SHP77 (cell line): ENCODE measurements at places on chromosomes 11 and 22.

GRCh38 chr11:132607575-132607974 lies 924.7 kb downstream of the OPCML start:
- DNase-seq, result no peak

- no peak for DNase-seq
These were observed 2.7 kb downstream of the OR51T1 start for GRCh38 chr11:4884361-4884760.

DNA sequence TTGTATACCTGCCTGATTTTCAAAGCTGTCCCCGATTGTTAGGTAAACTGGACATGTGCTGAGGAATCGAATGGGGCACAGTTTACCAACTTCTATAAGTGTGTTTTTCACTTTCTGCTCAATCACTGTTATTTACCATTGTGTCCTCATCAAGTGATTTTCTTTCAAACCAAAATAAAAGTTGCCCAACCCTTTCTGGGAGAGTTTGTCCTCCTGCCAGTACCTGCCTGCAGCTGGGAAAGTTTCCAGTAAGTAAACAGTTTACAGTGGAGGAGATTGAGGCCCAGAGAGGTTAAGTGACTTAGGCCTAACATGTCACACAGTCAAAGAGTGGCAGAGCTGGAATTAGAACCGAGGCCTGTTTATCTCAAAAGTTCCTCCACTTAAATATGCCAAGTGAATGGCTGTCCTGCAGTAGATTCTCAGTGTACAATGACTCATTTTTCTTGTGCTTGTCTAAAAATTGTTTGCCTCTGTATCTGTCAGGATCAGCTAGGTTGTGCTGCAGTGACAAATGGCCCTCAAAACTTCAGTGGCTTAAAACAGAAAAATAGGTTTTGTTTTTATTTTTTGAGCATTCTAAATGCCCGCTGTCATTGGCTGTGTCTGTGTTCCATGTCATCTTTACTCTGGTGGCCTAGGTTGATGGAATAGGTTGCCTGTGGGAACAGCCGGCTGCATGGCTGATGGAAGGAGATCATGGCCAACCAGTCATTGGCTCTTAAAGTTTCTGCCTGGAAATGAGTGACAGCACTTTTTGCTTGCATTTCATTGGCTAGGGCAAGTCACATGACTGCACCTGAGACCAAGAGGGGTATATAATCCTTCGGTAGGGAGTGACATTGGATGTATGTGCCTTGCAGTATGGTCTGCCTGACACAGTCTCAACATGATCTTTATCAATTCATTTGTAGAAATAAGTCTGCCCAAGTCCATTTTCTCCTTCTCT lies 61.8 kb upstream of the CRYBB3 start:
- DNase-seq, result no peak

DNA sequence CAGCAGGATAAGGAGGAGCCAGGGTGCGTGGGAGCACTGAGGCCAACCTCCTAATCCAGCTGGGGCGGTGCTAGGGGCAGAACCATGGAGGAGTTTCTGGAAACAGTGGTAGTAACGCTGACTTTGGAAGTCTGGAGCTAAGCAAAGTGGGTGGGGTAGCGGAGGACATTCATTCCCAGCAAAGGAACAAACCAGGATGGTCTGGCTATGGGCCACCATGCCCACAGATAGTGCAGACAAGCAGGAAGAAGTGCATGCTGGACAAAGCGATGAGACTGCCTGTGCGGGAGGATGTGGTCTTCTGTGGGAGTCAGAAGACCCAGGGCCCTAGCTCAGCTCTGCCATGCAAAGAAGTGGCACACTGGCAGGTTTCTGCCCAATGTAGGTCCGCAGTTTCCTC lies 71.6 kb upstream of the CSNK2A3 start:
- no peak for DNase-seq

DNA sequence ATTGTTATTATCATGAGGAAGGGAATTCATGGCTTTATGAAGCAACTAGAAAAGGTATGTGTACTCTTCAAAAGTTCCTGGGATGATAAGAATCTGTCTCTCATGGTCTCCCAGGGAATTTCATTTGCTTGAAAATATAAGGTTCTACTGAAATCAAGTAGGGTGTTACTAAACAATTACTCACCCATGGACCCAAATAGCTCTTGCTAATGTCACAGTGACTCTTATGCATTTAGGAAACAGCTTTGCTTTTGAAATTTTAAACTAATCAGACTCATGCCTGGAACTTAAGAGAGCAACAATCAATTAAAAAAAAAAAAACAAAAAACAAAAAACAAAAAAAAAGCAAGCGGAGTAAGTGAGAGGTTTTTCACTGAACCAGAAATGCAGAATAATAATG lies 1546.3 kb upstream of the TENM4 start:
- DNase-seq, result no peak

GRCh38 chr22:49583886-49584505 lies 243.7 kb downstream of the BRD1 start:
- no peak for DNase-seq

DNA sequence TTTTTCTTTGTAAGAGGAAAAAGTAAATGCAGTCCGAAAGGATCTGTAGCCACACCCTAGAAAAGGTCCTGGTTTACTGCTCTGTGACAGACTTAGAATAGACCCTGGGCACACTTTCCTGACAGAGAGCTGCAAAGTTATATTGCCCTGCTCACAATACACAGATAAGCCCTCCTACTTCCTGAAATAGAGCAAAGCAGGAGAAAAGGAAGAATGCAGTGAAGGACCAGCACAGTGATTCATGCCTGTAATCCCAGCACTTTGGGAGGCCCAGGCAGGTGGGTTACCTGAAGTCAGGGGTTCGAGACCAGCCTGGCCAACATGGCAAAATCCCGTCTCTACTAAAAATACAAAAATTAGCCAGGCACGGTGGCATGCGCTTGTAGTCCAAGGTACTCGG lies 2.2 kb downstream of the CYB561A3 start:
- DNase-seq, result no peak

DNA sequence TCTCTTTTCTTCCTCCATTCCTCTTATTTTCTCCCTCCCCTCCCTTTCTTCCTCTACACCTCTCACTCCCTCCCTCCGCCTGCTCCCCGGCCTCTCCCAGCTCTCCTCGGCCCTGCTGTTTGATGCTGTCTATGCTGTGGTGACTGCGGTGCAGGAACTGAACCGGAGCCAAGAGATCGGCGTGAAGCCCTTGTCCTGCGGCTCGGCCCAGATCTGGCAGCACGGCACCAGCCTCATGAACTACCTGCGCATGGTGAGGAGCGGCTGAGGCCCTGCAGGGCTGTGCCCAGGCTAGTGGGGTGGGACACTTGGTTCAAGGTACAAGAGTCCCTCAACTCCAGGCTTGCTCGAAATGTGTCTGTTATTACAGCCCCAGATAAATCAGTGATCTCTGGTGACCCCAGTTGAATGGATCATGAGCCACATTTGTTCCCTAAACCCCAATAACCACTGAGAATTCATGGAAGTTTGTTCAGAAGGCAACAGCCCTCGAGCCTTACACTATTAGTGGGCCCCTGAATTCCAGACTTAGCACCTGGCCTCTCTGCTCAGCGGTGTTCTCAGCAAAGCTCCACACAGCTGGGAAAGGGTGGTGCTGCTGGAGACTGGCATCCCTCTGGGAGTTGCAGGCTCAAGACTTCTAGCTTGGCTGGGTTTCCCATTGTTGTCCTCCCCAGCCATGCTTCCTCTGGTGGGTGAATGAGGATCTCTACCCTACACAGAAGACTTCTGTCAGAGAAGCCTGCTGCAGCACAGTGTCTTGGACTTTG lies 149.8 kb upstream of the TBCEL start:
- DNase-seq, result no peak

- DNase-seq, result no peak
These were observed 10.4 kb upstream of the ARHGAP8 start for GRCh38 chr22:44741929-44742328.

GRCh38 chr11:44988981-44989635 lies 38.4 kb upstream of the TP53I11 start:
- DNase-seq, result no peak

- DNase-seq, result no peak
These were observed 3.1 kb downstream of the TNNT3 start for GRCh38 chr11:1922481-1923081.

DNA sequence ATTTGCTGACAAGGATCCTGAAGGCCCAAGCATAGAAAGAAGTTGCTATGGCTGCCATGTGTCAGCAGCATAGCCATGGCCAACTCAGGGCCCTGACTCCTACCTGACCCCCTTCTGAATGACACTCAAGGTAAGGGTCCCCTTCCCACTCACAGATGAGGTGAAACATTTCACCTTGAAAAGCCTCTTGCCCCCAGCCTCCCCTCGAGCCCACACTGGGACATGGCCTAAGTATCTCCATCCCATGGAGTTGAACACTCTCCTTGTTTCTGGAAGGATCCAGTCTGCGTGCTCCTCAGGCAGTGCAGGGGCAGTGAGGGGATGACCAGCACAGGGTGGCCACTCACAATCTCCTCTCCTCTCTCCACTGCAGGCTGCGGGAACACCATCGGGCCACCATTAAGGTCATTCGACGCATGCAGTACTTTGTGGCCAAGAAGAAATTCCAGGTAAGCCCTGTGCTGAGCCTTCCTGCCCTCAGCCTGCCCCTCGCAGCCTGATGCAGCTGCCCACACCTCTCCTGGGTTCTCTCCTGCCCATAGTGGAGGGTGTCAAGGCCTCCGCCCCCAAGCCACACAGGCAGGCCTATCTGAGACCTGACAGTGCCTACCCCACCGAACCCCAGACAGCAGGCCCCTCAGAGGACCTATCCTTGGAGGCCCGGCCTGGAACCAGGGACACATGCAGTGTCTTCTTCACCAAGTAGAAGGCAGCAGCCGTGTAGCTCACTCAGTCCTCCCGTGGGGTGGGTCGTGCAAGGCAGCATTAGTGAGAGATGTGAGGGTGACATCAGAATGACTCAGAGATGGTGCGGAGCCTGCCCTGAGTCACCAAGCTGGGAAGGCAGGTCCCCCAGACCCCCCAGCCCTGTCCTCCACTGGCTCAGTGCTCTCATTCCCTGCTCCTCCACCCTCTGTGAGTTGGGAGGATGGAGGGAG lies 68.9 kb upstream of the KCNQ1OT1 start:
- DNase-seq, result no peak

GRCh38 chr11:95338430-95338991 lies 107.5 kb upstream of the SESN3 start:
- peak; percentile 43 for DNase-seq

DNA sequence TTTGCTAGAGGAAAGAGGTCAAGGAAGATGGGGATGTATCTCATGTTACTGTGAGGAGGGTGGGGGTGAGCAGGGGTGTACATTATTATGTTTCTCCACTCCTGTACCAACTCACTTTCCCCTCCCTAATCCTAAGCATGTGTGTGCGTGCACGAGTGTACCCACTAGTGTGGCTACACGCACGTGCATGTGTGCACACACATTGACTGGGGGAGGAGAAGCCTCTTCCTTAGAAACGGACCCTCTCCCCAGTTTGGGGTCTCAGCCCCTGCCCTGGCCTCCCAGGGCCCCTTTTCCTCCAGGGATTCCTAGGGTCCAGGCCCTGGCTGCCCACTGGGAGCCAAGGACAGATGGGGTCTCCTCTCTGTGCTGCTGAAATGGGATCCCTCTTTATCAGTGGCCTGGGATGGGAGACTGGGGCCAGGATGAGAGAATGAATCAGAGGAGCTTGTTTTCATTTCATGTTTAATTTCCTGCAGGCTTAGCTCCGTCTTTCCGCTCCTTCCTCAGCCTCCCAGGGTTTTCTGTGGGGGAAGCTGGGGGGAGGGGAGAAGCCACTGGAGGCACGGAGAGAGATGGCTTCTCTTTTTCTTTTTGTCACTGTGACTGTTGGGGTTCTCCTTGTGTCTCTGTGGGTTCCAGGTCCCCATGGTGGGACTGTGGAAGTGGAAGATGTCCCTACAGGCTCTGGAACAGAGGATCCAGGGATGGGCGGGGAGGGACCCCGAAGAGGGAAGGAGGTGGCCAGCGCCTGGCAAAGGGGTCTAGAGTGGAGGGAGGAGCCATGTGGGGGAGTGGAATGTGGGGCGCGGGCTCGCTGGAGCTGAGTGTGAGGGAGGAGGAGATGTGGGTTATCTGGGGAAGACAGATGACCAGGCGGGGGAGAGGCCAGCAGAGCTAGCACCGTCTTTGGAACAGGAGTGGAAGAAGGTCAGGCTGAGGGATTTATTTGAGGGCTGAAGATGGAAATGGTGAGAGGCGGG lies 40.3 kb downstream of the ALX4 start:
- DNase-seq, result no peak

- no peak for DNase-seq
These were observed 20.8 kb downstream of the KCNE3 start for GRCh38 chr11:74446532-74446938.

DNA sequence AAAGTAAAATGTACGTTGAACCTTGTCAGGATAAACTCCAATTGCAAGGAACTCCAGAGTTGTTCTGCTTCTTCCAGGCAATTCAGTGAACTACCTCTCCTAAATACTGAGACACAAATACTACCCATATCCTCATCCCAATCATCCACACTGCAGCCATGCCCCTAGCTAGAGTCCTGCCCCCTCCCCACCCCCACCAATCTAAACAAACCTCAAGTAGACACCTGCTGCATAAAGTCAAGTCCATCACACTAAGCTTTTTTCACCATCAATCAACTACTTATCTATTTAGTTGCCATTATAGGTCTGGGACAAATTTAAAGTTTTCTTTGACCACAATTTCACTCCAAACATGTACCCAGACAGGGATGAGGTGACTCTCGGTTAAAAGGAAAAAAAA lies 93.2 kb upstream of the APOA1 start:
- DNase-seq, result peak; percentile 10

- DNase-seq, result peak; percentile 70
These were observed 678 bp downstream of the CD248 start for GRCh38 chr11:66315921-66316811.

DNA sequence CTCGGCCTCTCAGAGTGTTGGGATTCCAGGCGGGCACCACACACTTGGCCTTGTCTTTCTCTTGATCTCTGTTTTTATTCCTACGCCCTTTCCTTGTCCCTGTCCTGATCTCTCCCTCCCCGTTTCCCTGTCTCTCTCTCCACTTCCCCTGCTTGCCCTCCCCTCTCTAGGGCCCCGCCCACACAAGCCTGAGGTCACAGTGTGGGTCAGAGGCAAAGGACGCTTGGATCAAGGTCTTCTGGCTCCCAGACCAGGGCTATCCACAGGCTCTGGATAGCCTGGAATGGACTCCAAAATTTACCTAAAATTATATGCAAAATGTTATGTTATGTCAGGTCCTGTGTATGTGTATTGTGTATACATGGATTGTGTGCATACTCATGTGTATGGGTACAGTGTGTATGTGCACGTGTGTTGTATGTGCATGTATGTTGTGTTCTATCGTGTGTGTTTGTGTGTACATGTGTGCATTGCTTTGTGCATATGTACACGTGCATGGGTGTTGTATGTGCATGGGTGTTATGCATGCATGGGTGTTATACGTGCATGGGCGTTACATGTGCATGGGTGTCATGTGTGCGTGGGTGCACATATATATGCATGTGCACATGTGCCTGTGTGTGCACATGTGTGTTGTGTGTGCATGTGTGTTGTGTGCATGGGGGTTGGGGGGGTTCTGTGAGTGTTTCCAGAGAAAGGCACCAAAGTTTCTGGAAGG lies 38.3 kb downstream of the TP53I11 start:
- no peak for DNase-seq

GRCh38 chr11:27087432-27087831 lies 46.8 kb downstream of the BBOX1 start:
- no peak for DNase-seq

DNA sequence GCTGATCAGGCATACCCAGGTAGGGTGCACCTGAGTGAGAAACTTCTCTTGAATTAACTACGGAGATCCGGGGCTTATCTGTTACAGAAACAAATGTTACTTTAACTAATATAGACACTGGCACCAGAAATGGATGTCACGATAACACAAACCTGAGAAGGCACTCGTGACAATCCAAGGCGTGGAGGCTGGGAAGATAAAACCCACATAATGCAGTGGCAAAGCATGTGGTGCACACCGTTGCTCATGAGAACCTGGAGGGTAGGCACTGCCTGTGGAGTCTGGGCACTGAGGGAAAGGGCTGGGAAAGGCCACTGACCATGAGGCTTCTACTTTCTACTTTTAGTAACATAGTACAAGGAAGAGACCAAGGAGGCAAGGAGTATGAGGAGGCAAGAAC lies 22.6 kb downstream of the SLC22A12 start:
- DNase-seq, result no peak
